ENCODE measurements at places on chromosomes 4 and X.
A peak's percentile ranks its signal among the peaks of the same experiment; 100 is the strongest.

- no peak for DNase-seq
These were observed 176.4 kb downstream of the IL1RAPL2 start for GRCh38 chrX:104742355-104742754.

GRCh38 chr4:149781150-149781549 is 34.5 kb downstream of the IQCM start:
- no peak for DNase-seq

DNA sequence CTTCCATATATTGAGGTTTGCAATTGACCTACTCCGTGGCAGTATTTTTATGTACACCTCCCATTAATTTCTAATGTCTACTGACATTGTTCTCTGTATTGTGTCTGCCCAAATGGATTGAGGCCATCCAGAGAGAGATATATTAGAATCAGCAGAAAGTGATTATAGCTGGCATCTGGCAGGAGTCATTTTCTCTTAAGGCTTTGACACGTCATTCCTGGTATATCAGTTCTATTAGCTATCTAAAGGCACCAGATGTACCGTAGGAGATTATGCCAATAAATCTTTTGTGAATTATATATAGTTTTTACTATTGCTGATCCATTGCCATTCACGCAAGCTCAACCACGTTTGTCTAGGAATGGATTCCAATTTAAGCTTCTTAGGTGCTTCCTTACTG is 1026.4 kb upstream of the IGFBP7 start:
- no peak for DNase-seq

- peak; percentile 23 for DNase-seq
These were observed 27.5 kb downstream of the PCYT1B start for GRCh38 chrX:24619647-24620046.

- no peak for DNase-seq
These were observed 146.7 kb upstream of the VCX3A start for GRCh38 chrX:6681521-6682145.

- DNase-seq, result no peak
These were observed 92.5 kb upstream of the VEGFC start for GRCh38 chr4:176885224-176885623.

DNA sequence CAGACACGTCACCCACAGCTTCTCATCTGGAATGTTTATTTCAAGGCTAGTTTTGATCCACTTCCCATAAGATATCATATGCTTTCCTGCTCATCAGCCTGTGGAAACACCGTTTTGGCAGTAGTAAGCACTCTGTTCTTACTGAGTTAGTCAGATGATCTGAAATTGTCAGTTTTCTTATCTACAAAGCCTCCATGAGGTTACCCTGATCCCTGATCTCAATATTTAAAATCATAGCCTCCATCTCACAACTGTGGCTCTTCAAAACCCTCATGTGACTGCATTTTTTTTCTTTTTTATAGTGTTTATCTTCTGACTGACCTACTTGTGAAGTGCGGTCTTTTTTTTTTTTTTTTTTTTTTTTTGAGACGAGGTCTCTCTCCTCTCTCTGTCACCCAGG is 22.7 kb downstream of the BST1 start:
- no peak for DNase-seq

DNA sequence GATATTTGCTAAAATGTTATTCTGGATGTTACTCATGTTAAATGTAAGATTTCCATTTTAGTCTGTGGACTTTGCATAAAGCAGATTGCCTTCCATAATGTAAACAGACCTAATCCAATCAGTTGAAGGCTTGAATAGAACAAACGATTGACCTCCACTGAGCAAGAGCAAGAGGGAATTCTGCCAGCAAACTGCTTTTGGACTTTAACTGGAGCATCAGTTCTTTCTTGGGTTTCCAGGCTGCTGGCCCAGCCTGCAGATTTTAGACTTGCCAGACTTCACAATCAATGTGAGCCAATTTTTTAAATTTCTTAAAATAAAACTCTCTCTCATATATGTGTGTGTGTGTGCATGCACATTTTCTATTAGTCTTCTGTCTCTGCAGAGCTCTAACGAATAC is 1248.8 kb downstream of the ADGRL3 start:
- no peak for DNase-seq

DNA sequence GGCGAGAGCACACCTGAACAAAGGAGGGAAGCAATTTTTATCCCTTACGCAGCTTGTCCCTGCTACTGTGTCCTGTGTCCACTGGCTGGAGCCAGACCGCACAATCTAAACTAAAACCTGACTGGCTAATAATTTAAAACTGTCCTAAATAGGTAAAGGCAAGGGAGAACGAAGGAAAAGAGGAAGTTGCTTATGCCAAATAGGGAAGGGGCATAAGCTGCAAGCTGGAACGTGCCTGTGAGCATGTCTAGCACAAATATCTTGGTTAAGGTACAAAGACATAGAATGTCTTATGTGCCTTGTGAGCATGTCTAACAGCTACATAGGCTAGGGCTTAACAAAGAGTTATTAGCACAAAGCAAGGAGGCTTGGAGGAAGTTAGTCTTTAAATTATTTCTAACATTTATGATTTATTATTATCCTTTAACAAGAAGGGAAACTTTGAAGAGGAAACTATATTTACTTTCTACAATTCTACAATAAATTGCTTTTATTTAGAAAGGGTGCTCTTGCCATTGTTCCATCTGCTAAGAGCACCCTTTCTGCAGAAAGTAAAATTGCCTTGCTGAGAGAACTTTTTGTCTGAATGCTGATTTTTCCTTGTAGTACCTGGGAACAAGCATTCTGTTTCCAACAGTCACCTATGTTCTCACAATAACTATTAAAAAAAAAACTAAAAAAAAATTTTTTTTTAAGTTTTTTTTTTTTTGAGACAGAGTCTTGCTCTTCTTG is 80.6 kb upstream of the CBR4 start:
- DNase-seq, result no peak

GRCh38 chrX:155819966-155820491 is 61.1 kb upstream of the VAMP7 start:
- peak; percentile 47 for DNase-seq

DNA sequence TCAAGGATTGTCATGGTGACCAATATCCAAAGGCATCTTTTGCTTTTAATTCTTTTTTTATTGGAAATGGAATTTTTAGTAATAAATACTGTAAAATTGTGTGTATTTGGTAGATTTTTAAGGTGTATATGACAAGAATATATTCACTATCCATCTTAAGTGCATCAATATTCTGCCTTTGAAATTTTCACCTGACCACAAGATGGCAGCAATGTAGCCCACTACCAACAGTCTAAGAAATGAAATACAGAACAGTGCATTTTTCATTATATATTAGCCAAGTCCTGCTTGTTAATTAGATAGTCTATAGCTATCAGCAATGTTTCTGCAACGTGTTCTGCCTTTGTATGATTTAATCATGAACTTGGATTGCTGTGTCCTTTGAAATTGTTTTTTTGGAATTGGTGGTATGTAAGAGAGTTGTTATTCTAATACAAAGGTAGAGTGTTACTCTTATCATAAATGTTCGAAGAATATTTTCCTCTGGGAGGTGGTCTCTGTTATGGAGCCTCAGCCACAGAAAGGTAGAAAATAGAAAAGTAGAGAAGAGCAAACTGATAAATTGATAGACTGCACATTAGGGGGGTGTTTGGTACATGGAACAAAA is 38.2 kb downstream of the HPGDS start:
- peak; percentile 14 for DNase-seq

- no peak for DNase-seq
These were observed 141.2 kb downstream of the CXXC4 start for GRCh38 chr4:104353481-104353880.

- no peak for DNase-seq
These were observed 2.3 kb upstream of the UBA1 start for GRCh38 chrX:47191331-47191730.

DNA sequence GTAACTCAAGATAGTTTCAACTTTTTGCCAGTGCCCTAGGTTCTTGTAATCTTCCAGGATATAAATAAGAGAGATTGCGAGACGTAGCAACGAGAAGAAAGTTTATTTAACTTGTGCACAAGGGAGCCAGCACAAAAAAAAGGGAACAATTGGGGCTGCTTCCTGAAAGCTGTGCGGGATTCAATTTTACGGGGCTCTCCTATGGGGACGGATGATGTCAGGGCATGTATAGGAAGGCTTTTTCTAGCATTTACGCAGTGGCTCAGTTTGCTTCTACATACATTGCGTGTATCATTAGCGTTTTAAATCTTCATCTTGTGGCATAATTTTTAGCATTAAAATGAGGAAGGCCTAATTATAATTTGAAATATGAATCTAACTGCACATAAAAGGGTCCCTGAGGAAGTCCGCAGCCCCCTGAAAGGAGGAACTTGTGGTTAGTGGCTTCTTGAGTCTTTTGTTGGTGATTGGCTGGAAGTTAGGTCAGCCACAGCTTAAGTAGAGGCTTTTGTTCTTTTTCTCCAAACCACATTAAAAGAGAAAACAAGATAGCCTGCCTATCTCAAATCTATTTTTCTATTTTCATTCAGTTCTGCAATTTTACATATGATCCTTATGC is 668.2 kb upstream of the NDST4 start:
- no peak for DNase-seq

DNA sequence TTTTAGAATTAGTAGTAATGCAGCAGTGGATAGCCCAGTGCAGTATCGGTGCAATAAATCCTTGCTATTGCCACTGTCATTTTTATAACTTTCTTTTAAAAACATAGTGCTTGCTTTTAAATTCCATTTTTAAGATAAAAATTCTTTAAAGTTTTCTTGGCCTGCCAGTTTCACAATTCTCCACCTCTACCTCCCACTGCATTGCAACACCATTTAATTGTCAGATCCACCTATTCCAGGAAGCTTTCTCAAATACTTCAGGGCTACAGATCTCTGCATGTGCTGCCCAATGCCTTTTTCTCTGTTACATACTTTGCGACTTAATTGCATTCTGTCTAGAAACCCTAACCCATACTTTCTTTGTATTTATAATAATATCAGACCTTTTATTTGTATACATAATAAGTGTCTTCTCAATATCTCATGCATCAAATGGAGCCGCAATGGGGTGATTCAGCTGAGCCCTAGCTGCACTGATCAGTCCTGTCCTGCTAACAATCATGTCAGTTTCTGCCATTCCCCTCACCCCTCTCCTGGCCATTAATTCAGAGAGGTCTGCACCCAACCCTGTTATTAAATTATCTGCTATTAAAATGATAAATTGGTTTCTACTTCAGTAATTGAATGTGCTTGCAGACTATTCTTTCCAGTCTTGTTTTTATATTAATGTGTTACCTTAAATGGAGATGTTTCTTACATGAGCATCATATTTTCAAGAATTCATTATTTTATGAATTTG is 193.1 kb downstream of the SLIT2 start:
- DNase-seq, result no peak

GRCh38 chrX:150429594-150429993 is 66.5 kb downstream of the MAMLD1 start:
- DNase-seq, result no peak

DNA sequence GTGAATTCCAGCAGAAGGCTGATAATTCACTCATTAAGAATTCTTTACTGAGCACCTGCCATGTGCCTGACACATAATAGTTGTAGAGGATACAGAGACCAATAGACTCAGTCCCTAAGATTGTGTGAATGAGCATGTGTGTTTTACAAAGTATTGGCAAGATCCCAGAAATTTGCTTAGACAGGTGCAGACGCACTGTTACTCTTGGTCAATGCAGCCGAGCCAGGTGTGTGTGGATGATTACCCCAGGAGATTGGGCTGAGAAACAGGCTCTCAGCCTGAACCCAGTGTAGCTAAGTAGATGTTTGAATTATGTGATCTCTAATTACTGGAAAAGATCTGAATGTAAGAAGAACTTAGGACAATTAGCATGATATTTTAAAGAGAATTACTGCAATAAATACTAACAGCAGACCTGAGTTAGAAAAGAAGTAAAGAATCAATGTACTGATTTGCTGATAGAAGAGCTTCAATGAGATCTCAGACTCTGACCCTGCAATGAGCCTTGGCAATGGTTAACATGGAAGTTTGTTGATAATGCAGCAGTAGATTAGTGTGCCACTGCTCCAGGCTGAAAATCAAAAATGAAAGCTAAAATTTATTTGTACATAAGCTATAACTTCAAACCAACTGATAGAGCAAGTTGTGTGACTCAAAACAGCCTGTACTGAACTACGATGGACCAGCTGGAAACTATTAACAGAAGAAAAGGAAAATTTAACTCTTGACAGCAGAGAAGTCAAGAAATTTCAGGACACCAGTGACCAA is 32.2 kb upstream of the NDST4 start:
- DNase-seq, result no peak
